B cell (primary cell): ENCODE measurements at places on chromosomes 13 and 19.

DNA sequence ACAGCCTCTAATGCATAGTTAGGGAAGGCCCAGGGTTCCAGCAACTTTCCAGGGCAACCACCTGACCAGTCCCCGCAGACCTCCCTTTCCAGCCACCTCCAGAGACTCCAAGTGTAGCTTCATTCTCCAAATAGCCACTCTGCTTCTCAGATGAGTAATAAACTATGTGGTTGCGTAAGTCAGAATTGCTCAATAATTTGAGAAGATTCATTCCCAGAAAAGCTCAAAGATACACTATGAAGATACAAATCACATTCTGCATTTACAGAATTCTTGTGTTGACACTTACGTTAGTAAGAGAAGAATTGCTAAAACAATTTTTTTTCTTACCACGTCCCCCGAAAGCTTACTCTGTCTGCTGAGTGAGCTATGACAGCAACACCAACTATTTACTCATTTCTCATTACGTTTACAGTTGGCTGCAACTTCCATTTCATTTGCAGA, 8.2 kb upstream of the LATS2 start:
- DNase-seq: no peak

GRCh38 chr13:83563499-83563898, 318.8 kb downstream of the SLITRK1 start:
- DNase-seq: no peak

- DNase-seq: no peak
Observed at GRCh38 chr13:60986301-60986700, 429.3 kb downstream of the PCDH20 start.

DNA sequence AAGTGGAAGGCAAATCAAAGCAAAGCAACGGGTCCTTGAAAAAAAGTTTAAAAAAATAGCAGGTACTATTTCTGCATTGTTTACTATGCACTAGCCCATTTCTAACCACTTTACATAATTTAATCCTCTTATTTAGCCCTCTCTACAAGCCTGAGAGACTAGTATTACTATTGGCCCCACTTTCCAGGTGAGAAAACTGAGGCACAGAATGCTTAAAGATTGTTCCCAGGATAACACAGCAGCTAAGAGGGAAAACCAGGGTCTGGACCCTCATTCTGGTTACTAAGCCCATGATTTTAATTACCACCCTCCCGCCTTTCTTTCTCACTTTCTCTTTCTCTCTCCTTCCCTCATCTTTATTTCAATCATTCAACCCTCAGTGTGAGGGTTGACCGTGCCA, 5.7 kb downstream of the ZSWIM9 start:
- DNase-seq: no peak

GRCh38 chr13:41200126-41200525, 5.8 kb upstream of the KBTBD7 start:
- no peak for DNase-seq

- DNase-seq: peak; percentile 90
Observed at GRCh38 chr19:7340959-7341837, 7.5 kb upstream of the ARHGEF18 start.

GRCh38 chr19:19534556-19535265, 3.4 kb upstream of the CILP2 start:
- no peak for DNase-seq

- no peak for DNase-seq
Observed at GRCh38 chr19:33375837-33376159, 2.3 kb downstream of the CEBPG start.
